Activated naive CD8-positive, alpha-beta T cell treated with anti-CD3 and anti-CD28 coated beads, Interleukin-2, amount 10 ng/mL, durations not matched to agents 7 days and 5 days (primary cell): ENCODE measurements at places on chromosomes 2 and 18. TPM values are rescaled to one million over a fixed set of nuclear protein-coding genes. Genes with fewer than 3 reads are reported as not detected.

DNA sequence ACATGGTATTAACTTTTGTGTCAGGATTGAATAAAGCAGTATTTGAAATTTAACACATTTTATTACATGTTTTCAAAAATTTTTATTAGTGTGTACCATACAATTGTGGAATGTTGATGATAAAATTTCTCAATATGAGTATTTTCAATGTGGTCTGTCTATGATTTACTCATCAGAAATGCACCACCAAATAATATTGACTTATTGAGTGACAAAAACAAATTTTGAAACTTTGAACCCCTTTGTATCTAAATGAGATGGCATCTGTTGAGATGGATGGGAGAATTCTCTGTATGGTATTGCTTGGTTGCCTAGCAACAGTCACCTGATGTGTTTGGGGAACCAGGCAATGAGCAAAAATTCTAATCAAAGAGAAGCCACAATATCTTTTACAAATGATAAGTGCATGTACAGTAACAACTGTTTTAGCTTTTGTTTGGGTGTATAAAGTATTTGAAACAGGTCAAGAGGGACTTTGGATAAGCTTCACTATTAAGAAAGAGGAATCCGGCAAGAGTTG is 400.1 kb downstream of the CCDC85A start:
- no peaks in the 10 kb centered on the region for H3K36me3 ChIP-seq
- no peaks in the 10 kb centered on the region for H3K27me3 ChIP-seq
- H3K4me3 ChIP-seq, result no peak overlapping the region
- DNase-seq, result no peak

GRCh38 chr2:216927163-216927562 is 67.3 kb upstream of the TNP1 start:
- H3K36me3 ChIP-seq, result no peaks in the 10 kb centered on the region
- no peaks in the 10 kb centered on the region for H3K4me1 ChIP-seq
- no peak for DNase-seq

- H3K36me3 ChIP-seq, result no peaks in the 10 kb centered on the region
- DNase-seq, result no peak
- no peak overlapping the region for H3K4me3 ChIP-seq
- H3K27ac ChIP-seq, result no peak overlapping the region
- no peaks in the 10 kb centered on the region for H3K4me1 ChIP-seq
Observed at GRCh38 chr2:42456126-42456839, 37.5 kb downstream of the KCNG3 start.

Gene FOXI3
- not detected for total RNA-seq
